ENCODE measurements at places on chromosomes 1 and 21. TPM values are rescaled to one million over a fixed set of nuclear protein-coding genes. Genes with fewer than 3 reads are reported as not detected.

Gene DDR2
- total RNA-seq = 11.1 TPM

Gene HSD3B2
- total RNA-seq = not detected

Gene OPRD1
- not detected for total RNA-seq

Gene GJB3
- total RNA-seq = not detected

Gene ABCG1
- total RNA-seq = 103 TPM

Gene PBXIP1
- 70.2 TPM for total RNA-seq

Gene KAZN
- 241 TPM for total RNA-seq

Gene AK5
- total RNA-seq = 0.88 TPM

Gene DAB1
- 0.37 TPM for total RNA-seq

Gene AQP10
- total RNA-seq = 0.39 TPM

Gene LMX1A
- not detected for total RNA-seq

Gene RNU1-4
- 7,912 TPM for total RNA-seq

Gene UROD
- total RNA-seq = 41.5 TPM

Gene OR14K1
- not detected for total RNA-seq

Gene AXDND1
- total RNA-seq = not detected

Gene C1orf122
- total RNA-seq = 15.9 TPM

Gene KISS1
- total RNA-seq = not detected

Gene PLD5
- 1.0 TPM for total RNA-seq

Gene MAN1C1
- total RNA-seq = 25.0 TPM

Gene CRP
- total RNA-seq = not detected

Gene SWT1
- 6.1 TPM for total RNA-seq

Gene MSH4
- total RNA-seq = 0.41 TPM

Gene A3GALT2
- total RNA-seq = not detected

Gene NKAIN1
- not detected for total RNA-seq

Gene CLEC20A
- total RNA-seq = 1.1 TPM

Gene YRDC
- total RNA-seq = 11.8 TPM

Gene RGS16
- total RNA-seq = 14.9 TPM

Gene SLC44A5
- 2.1 TPM for total RNA-seq

Gene EDN2
- total RNA-seq = not detected

Gene ATP1B1
- 64.5 TPM for total RNA-seq

Gene CELF3
- total RNA-seq = not detected

Gene EDARADD
- 1.9 TPM for total RNA-seq

Gene GIPC2
- total RNA-seq = 27.9 TPM

Gene SPATA21
- total RNA-seq = not detected

Gene GCSAML
- 0.39 TPM for total RNA-seq

Gene DNAI4
- 5.6 TPM for total RNA-seq

Gene PHGDH
- 4.1 TPM for total RNA-seq

Gene DCST1
- total RNA-seq = not detected

Gene SLAMF9
- total RNA-seq = not detected

Gene SH2D1B
- total RNA-seq = 8.9 TPM

Gene FCRL4
- 1.5 TPM for total RNA-seq

Gene KCNJ6
- not detected for total RNA-seq

Gene LAMB3
- total RNA-seq = 0.82 TPM

Gene C1QA
- total RNA-seq = 1,405 TPM

Gene RGS13
- 1.4 TPM for total RNA-seq

Gene F3
- total RNA-seq = 4.3 TPM

Gene SELL
- total RNA-seq = 409 TPM

Gene CELA2B
- not detected for total RNA-seq

Gene TMEM82
- total RNA-seq = not detected

Gene RNF186
- not detected for total RNA-seq

Gene C1orf226
- total RNA-seq = 1.4 TPM

Gene EIF2D
- total RNA-seq = 44.9 TPM

Gene KIF26B
- total RNA-seq = 1.2 TPM

Gene RHD
- total RNA-seq = 1.6 TPM

Gene PTCH2
- 1.4 TPM for total RNA-seq

Measured in spleen (tissue), 13 donors.